ENCODE measurements at places on chromosomes 16 and 17.

DNA sequence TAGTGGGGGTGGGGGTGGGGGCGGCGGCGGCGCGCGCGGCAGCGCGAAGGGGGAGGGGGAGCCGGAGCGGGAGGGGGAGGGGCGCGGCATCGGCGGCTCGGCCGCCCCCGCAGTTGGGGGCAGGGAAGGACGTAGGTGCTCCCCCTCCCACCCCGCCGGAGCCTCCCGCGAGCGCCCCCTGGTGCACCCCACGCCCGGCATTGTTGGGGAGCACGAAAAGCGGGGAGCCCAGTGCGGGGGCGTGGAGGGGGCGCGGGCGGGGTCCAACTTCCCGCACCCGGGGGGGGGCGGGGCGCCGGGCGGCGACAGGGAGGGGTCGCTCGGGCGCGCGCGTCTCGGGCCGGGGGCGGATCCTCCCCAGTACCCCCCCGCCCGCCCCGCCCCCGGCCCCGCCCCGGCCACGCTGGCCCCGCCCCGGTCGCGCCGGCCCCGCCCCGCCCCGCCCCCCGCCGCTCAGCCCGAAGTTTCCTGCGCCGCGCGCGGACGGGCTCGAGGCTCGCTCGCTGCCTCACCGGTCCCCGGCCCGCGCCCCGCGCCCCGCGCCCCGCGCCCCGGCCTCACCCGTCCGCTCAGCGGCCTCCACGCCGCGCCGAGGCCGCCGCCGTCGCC is at the start of gene CACNA1H:
Gene CACNA1H, plus strand, starts transcription at position 456 of the 609 bp plus-strand sequence. CDS start 632 bp downstream, outside the sequence.
- peak; percentile 64 for DNase-seq

- DNase-seq: no peak
Observed at GRCh38 chr17:17792037-17792550, 44.7 kb downstream of the SREBF1 start.

- no peak for DNase-seq
Observed at GRCh38 chr17:21294321-21295035, 10.0 kb downstream of the MAP2K3 start.

GRCh38 chr17:37609170-37610040 is at the start of gene SYNRG:
Gene SYNRG, minus strand, starts transcription at chr17:37609418. Its CDS starts 63 bp downstream, at chr17:37609355.
- DNase-seq: peak; percentile 96

- DNase-seq: no peak
Observed at GRCh38 chr17:50187394-50187725, 14.1 kb downstream of the COL1A1 start.

DNA sequence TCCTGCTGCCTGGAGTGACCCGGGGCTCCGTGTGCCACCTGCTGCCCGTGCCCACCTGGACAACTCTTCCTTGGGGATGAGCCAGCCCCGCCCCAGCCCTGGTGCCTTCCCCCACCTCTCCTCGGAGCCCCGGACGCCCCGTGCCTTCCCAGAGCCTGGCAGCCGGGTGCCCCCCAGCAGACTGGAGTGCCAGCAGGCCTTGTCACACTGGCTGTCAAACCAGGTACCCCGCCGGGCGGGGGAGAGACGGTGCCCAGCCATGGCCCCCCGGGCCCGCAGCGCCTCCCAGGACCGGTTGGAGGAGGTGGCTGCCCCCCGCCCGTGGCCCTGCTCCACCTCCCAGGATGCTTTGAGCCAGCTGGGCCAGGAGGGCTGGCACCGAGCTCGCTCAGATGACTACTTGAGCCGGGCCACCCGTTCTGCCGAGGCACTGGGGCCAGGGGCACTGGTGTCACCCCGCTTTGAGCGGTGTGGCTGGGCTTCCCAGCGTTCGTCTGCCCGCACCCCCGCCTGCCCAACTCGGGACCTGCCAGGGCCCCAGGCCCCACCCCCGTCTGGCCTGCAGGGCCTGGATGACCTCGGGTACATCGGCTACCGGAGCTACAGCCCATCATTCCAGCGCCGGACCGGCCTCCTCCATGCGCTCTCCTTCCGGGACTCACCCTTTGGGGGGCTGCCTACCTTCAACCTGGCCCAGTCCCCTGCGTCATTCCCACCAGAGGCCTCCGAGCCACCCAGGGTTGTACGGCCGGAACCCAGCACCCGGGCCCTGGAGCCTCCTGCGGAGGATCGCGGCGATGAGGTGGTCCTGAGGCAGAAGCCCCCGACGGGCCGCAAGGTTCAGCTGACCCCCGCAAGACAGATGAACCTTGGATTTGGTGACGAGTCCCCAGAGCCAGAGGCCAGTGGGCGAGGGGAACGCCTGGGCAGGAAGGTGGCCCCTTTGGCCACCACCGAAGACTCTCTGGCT is 38.4 kb downstream of the ARHGAP23 start:
- no peak for DNase-seq

DNA sequence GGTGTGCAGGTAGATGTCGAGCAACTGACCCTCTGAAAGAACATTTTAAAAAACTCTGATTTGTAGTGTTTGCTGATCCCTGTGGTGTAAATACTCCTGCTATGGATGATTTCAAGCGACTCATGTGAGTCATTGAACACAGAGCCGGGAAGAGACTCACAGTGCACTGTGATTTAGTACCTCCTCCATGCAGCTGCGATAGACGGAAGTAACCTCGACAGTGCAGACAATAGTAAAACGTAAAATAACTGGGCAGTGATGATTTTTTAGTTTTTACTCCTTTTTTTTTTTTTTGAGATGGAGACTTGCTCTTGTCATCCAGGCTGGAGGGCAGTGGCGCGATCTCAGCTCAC is 8.7 kb downstream of the TBX21 start:
- no peak for DNase-seq

- no peak for DNase-seq
Observed at GRCh38 chr17:14294876-14295275, 6.0 kb upstream of the HS3ST3B1 start.

DNA sequence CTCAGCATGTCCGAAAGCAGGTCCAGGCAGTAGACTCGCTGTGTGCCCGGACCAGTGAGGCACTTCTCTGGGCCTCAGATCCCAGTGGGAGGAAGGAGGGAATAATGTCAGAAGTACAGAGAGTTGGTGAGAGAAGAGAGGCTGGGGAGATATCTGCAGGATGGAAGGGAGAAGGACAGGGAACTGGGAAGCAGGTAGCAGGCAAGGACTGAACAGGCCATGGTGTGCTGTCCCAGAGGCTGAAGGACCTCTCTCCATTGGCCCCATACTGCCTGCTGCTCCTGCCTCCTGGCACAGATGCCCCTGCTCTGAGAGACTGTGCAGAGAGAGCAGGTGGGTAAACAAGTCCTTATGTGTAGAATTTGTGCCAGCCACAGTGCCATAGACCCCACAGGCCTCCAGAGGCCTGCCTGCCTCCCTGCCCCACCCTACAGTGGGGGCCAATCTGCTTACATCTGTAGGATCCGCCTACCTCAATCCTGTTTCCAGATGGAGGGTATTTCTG is 34.2 kb upstream of the CRHR1 start:
- DNase-seq: no peak

- DNase-seq: no peak
Observed at GRCh38 chr16:72481419-72481818, 309.5 kb upstream of the PMFBP1 start.

DNA sequence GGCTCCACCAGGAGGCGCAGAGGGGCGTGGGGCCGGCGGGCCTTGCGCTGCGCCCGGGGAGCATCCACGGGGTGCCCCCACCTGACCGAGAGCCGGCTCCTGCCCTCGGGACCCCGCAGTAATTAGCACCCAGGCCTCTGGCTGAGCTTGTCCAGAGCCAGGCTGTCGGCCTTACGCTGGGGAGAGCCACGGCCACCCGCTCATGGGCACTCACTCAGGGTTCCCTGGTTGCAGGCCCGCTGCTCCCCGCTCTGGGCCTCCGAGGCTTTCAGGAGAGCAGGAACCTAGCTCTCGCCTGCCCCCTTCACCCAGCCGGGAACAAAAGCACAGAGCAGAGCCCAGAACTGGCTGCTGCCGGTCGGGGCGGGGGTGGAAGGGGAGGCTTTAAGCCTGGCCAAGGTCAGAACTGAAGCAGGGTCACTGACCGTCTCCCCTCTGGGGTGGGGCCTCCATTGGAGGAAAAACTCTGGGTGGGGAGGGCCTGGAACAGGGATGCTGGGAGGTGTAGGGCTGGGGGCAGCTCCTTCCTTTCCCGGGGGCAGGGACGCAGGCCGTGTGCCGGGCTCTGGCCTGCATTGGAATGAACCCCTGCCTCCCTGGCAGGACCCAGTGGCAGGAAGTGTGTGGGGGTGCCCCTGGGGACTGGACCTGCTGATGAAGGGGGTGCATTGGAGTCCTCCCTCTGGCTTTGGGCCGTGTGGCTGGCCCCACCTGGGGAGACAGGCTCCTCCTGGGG is 12.3 kb downstream of the GLIS2 start:
- DNase-seq: peak; percentile 59

- no peak for DNase-seq
Observed at GRCh38 chr17:4598776-4599504, 14.6 kb downstream of the SMTNL2 start.

DNA sequence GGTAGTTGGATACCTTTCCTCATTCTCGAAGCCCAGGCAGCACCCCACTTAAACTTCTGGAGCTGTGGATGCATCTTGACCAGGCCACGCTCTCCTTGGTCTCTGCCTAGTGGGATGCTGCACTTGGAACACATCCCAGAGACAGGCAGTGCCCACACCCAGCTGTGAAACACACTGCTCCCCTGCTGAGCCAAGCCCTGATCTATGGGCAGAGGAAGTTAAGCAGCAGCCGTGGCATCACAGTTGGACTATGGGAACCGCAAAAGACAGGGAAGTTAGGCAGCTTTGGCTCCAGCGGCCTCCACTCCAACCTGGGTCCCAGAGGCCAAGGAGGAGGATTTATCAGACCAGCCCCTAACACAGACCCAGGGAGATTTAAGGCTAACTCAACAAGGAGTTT is 284.8 kb upstream of the CCL2 start:
- DNase-seq: no peak

GRCh38 chr16:51449441-51449840 is 298.4 kb upstream of the SALL1 start:
- DNase-seq: no peak

DNA sequence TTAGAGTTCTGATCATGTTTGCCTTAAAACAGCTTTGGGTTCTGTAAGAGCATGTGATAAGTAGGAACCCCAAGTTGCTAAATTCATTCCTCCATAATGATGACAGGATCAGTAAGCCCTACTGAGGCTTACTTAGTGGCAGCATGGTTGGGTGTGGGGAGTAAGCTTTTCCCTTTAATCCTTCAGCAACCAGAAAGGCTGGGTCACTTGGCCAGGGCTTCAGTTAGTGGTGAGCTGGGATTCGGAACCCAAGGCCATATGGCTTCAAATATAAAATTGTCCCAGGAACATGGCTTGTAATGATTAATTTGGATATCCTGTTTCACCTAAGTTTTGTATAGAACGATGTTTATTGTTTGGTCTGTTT is 850 bp downstream of the GINS3 start:
- DNase-seq: no peak

DNA sequence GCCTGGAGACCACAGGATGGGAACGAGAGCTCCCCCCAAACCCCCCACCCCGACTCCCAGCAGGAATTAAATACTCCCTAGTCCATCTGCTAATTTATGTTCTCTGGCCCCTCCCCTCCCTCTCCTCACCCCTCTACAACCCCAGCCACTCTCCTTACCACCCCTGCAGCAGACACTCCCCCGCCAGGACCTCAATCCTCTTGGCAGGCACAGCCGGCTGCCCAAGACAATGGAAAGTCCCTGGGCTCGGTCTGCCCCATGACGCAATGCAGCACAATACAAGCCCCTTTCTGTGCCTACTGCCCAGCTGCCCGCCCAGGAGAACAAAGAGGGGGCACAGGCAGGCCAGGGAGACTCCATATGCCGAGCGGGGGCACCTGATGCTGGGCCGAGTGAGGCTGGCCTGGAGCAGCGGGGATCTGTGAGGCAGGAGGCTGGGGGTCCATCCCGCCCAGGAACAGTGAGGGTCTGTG is 30.3 kb upstream of the CDC42EP4 start:
- no peak for DNase-seq

DNA sequence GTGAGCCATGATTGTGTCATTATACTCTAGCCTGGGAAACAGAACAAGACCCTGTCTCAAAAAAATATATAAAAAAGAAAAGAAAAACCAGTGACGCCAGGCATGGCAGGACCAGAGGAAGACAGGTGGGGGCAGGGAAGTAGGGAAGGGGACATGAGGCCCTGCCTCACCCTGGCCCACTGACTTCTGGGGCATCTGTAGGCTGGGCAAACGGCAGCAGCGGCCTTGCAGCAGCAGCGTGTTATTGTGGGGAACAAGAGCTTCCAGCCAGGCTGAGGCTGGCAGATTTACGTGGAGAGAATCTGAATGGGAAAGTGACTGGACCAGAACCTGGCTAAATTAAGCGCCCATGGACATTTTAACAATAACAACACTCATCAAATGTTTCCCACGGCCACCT is 19.4 kb downstream of the CMTM4 start:
- no peak for DNase-seq

GRCh38 chr17:15470536-15470935 is 3.1 kb upstream of the CDRT4 start:
- no peak for DNase-seq

DNA sequence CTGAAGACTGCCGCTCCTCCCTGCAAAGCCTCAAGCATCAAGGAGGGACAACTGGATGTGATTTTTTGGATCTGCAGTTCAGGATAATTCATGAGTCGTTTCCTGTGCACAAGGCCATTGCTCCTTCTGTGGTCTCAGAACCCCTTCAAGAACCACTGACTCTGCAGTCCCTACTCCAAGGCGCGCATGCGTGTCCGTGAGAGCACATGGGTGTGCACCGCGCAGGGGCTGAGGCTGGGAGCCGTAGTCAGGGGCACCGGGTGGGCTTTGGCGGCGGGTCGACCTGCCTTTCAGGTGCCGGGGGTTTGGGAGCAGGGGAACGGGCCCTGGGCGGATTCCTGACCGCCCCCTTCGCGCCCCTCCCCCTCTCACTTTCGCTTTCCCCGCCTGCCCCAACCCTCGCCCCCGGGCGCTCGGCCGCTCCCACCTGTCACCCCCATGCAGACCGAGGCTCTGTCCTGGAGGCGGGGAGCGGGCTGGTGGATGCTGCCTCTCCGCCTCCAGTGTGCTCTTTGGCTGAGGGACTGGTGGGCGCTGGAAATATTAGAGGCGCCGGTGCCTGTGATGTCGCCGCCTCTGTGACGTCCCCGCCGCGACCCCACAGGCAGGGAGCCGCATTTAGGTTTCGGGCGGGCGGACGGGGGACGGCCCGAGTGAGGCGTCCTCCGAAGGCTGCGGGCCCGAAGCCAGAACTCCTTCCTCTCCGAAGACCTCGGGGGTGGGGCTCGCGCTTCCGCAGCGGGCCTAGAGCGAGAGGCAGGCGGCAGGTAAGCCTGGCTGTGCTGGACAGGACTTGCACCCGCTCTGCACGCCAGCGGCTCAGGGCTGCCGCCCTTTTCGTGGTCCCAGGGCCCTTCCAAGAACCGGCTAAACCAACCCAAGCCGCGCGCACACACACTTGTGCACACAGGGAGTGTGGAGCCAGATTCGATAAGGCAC is at the start of gene SPATA32:
Gene SPATA32, minus strand, starts transcription at position 518 of the 939 bp plus-strand sequence. Its CDS starts 78 bp downstream, at position 440.
- DNase-seq: peak; percentile 62
